ENCODE measurements at places on chromosomes 5 and 9. TPM values are rescaled to one million over a fixed set of nuclear protein-coding genes. Genes with fewer than 3 reads are reported as not detected.

Gene NRARP
- 5.8 TPM for total RNA-seq

Gene SPRY4
- total RNA-seq = 157 TPM

Gene SH3TC2
- 0.27 TPM for total RNA-seq

Gene SRP19
- total RNA-seq = 23.9 TPM

Gene SGCD
- 0.04 TPM for total RNA-seq

Gene KIAA1958
- total RNA-seq = 44.6 TPM

Gene ANKRD34B
- total RNA-seq = 0.20 TPM

Gene F2RL1
- total RNA-seq = 19.3 TPM

Gene DDX4
- total RNA-seq = not detected

Gene ANKDD1B
- 1.9 TPM for total RNA-seq

Gene CCDC192
- 1.3 TPM for total RNA-seq

Gene SPATA31A3
- total RNA-seq = not detected

Gene PRDM9
- total RNA-seq = not detected

Gene RLN1
- total RNA-seq = 0.43 TPM

Gene FAM81B
- 0.76 TPM for total RNA-seq

Gene SLC6A19
- 0.09 TPM for total RNA-seq

Gene CTSV
- 294 TPM for total RNA-seq

Gene CAMK2A
- total RNA-seq = 0.63 TPM

Gene CACFD1
- 25.9 TPM for total RNA-seq

Gene ZCCHC9
- total RNA-seq = 32.6 TPM

Gene SNCB
- total RNA-seq = 0.59 TPM

Gene TMEM174
- not detected for total RNA-seq

Gene TUT7
- 36.2 TPM for total RNA-seq

Gene MAML1
- 38.9 TPM for total RNA-seq

Gene IL3
- not detected for total RNA-seq

Gene SV2C
- not detected for total RNA-seq

Gene FRRS1L
- total RNA-seq = 1.8 TPM

Gene PCDHGA7
- total RNA-seq = 1.1 TPM

Gene MSMP
- not detected for total RNA-seq

Gene HAVCR2
- total RNA-seq = 0.92 TPM

Gene DPYSL3
- 105 TPM for total RNA-seq

Gene RUFY1
- total RNA-seq = 45.7 TPM

Gene GBGT1
- 29.1 TPM for total RNA-seq

Gene NR2F1-AS1
- 1.4 TPM for total RNA-seq

Gene MPDZ
- 43.0 TPM for total RNA-seq

Gene ECSCR
- 0.62 TPM for total RNA-seq

Gene LCN10
- total RNA-seq = 0.36 TPM

Gene UBLCP1
- 38.0 TPM for total RNA-seq

Gene PLPP7
- 2.8 TPM for total RNA-seq

Gene CATSPER3
- total RNA-seq = 1.0 TPM

Gene GLIPR2
- 54.2 TPM for total RNA-seq

Gene TMEM171
- total RNA-seq = 0.74 TPM

Gene LPAR1
- 7.0 TPM for total RNA-seq

Gene IL9
- total RNA-seq = not detected

All from endodermal cell (in vitro differentiated cells).